Activated CD8-positive, alpha-beta T cell treated with anti-CD3 and anti-CD28 coated beads for 36 hours (primary cell): ENCODE measurements at places on chromosomes 4 and X. TPM values are rescaled to one million over a fixed set of nuclear protein-coding genes. Genes with fewer than 3 reads are reported as not detected.
A peak's percentile ranks its signal among the peaks of the same experiment; 100 is the strongest.

- DNase-seq, result peak; percentile 37
These were observed 589 bp upstream of the NEUROG2 start for GRCh38 chr4:112516471-112517066.

DNA sequence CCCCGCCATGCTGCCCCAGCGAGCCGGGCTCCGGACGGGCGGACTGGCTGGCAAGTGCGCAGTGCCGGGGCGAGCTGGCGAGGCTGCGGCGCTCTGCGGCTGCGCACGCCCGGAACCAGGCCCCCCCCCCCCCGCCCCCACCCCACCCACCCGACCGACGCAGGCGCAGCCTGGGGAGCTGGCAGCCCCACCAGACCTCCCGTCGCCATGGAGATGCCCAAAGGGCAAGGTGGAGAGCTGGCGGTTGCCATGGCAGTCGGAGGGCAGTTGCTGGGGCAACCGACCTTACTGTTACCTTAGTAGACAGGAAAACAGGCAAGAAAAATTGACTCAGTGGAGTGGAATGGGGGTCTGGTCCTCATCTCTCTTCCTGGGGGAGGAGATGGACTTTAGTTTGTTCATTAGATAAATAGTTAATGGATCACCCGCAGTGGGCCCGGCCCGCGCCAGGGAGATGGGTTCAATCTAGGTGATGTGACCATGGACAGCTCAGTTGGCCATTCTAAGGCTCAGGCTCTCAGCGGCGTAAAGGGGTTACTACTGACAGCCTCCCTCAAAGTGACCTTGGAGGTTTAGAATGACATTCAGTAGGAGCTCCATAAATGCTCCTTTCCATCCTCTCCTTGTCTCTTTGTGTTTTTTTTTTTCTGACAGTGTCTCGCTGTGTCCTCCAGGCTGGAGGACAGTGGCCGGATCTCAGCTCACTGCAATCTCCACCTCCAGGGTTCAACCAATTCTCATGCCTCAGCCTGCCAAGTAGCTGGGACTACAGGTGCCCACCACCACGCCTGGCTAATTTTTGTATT is at the start of gene PCSK1N:
Gene PCSK1N, minus strand, starts transcription at position 87 of the 806 bp plus-strand sequence. Its CDS starts 78 bp downstream, at position 9.
- peak; percentile 36 for DNase-seq

- DNase-seq, result no peak
These were observed 199.6 kb downstream of the BCOR start for GRCh38 chrX:39898147-39898546.

- DNase-seq, result no peak
These were observed 16.7 kb upstream of the EXOSC9 start for GRCh38 chr4:121784401-121784800.

DNA sequence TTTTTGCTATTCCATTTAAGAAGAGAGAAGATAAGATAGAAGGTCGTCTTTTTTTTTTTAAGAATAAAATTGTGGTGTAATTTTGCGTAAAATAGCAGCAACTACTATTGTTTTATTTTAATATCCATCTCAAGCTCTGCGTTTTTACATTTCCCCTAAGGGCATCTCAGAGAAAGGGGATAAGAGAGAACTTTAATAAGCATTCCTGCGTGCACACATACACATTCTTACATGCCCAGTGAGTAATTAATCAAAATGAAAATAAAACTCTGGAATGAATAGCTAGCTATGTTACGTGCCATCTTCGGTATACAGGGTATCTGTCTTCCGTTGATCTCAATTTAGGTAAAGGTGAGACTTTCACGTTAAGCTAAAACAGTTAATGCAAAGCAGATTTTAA is 200.3 kb upstream of the TENM3 start:
- DNase-seq, result no peak

DNA sequence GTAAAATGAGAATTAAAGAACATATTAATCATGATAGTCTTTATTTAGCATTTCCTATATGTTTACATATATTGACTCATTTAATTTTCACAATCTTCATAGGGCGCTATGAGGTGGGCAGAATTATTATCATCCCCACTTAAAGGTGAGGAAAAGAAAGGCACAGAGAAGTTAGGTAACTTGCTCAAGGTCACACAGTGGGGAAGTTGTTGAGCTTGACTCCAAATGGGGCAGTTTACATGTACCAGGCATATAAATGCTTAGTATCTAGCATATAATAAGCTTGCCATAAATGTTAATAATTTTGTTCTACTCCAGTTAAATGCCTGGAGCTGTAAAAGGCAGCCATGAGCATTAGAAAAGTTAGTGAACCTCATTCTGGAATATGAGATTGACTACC is 1.5 kb downstream of the CMC4 start:
- no peak for DNase-seq

GRCh38 chrX:137896123-137896522 is 330.2 kb downstream of the ZIC3 start:
- no peak for DNase-seq

GRCh38 chrX:11941571-11941970 is 183.5 kb downstream of the MSL3 start:
- no peak for DNase-seq

- DNase-seq, result no peak
These were observed 128.2 kb downstream of the CBR4 start for GRCh38 chr4:168881781-168882420.

GRCh38 chrX:23729214-23729613 is 13.9 kb downstream of the ACOT9 start:
- no peak for DNase-seq

- no peak for DNase-seq
These were observed 71.4 kb upstream of the TRAM1L1 start for GRCh38 chr4:117156806-117157205.

GRCh38 chr4:16140879-16141249 is 57.0 kb upstream of the PROM1 start:
- no peak for DNase-seq

DNA sequence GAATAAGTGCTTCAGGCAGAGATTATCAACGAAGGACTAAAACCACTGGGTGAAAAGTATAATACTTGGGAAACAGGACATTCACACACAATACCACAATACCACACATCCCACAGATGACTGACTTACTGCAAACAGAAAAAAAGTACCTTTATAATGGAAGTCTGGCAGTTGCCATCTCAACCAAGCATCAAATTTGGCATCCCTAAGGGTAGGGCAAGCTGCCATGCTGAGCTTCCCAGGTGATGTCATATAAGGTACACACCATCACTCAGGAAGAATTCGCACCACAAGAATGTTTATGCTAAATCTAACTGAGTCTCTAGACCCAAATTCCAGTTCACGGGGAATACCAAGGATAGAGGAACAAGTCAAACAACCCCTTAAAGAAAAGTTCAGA is 9.1 kb downstream of the QDPR start:
- no peak for DNase-seq

Gene MORC4
- total RNA-seq, result 8.2 TPM

Gene TCEAL5
- total RNA-seq, result not detected

Gene TRPC3
- total RNA-seq, result 0.16 TPM

Gene CDX4
- total RNA-seq, result not detected

Gene MAGEA8
- not detected for total RNA-seq

Gene COL4A5
- not detected for total RNA-seq

Gene RIPPLY1
- total RNA-seq, result not detected

Gene MED14
- 37.1 TPM for total RNA-seq

Gene GIMD1
- total RNA-seq, result not detected

Gene PDS5A
- 106 TPM for total RNA-seq
